ENCODE measurements at places on chromosomes 12 and 14.

GRCh38 chr14:74290415-74290814 lies 12.3 kb downstream of the ABCD4 start:
- no peak for DNase-seq

DNA sequence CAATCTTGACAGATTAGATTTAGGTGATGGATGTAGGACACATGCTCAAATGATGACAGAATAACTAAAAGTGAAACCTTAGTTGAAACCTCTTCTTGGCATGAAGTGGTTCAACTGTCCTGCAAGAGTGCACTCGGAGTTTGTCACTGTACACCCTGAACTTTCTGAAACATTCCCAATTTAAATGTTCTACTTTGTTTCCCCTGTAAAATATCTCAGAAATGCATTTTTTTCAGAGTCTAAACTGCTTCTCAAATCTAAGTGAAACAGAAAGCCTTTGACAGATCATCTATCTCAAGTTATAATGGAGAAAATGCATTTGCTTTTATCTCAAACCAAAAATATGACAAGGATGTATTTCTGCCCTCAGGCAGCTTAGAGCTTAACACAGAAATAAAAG lies 66.0 kb downstream of the BHLHE41 start:
- no peak for DNase-seq

- no peak for DNase-seq
Observed at GRCh38 chr14:96299441-96299840, 43.4 kb downstream of the BDKRB1 start.

- no peak for DNase-seq
Observed at GRCh38 chr14:74519316-74520074, 25.9 kb downstream of the ISCA2 start.

- no peak for DNase-seq
Observed at GRCh38 chr12:132066345-132066685, 77.8 kb downstream of the DDX51 start.

- no peak for DNase-seq
Observed at GRCh38 chr12:22491034-22491433, 53.3 kb downstream of the C2CD5 start.

GRCh38 chr12:105479710-105480109 lies 149.2 kb downstream of the C12orf75 start:
- no peak for DNase-seq

DNA sequence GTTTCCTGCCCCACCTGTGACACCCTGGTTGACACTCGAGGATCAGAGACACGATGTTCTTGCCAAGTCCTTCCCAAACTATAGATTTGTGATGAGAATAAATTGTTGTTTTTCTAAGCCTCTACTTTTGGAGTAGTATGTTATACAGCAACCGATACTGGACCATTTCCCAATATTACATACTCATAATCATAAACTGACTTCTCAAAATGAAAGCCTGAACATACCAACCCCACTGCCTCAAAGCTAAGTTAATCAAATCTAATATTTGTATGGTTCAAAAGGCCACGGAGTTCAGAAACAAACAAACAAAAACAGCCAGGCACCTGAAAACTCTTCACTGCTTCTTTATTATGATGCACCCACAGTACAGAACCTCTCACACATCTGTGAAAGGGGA lies 52.3 kb upstream of the GPHB5 start:
- no peak for DNase-seq

GRCh38 chr14:49962621-49963020 lies 69.7 kb downstream of the ARF6 start:
- DNase-seq = no peak

DNA sequence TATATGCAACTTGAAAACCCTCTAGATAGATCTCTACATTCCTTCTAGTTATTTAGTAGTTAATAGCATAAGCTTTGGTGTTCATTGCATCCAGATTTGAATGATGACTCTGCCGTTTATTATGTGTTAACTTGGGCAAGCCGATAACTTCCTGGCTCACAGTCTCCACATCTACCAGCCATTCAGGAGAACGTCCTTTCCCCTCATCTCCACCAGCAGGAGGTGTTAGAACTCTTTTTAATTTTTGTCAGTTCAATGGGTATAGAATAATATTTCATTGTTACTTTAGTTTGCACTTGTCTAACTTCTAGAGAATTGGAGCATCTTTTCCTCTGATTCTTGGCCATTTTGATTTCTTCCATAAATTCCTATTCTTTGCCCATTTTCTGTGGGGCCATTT lies 30.0 kb upstream of the WSCD2 start:
- DNase-seq = no peak

DNA sequence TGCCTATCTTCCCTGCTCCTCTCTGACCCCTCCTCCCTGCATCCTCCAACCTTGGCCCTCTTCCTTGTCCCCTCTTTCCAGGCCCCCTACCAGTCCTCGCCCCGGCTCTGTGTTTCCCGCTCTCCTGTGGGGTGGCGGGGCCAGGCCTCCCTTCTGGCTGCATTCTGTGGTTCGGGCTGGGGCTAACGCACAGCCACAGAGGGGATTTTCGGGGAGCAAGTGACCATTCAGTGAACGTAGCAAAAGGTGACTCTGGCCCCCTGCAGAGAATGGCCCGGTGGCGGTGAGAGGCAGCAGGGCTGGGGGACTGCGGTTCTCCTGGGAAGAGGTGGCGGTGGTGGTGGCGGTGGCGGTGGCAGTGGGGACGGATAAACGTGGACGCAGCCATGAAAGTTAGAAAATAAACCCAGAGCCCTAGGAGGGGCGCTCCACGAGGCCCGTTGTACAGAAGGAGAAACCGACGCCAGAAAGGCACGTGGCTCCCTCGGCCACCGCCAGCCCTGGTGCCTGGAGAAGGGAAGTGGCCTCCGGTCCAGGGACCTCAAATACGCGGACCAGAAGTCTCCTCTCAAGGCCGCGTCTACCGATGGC lies 269.6 kb downstream of the ADGRD1 start:
- DNase-seq = no peak

DNA sequence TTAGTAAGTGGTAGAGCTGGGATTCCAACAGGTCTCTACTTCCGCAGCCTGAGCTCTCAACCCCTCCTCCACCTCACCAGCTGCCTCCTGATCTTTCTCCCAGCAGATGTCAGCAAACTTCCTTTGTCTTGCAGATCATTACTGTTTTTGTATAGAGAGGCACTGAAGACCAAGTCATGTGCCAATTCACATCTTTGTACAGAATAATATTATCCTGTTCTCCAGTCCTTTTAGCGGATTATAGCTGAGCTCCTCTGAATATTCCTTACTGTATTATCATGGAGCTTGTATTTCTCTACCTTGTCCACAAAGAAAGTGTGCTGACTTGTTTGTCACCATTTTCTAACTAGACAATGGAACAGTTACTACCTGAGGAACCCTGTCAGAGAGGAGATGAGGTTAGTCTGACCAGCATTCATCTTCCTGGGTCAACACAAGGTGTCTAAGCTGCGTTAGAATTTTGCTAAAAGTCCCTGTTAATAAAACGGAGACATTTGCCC lies 142.3 kb upstream of the ARHGAP5 start:
- DNase-seq = no peak

- no peak for DNase-seq
Observed at GRCh38 chr12:67774983-67775587, 126.5 kb downstream of the DYRK2 start.

GRCh38 chr12:114186241-114187002 lies 219.5 kb downstream of the TBX5 start:
- DNase-seq = no peak

- DNase-seq = no peak
Observed at GRCh38 chr14:38851111-38851510, 251.9 kb downstream of the SEC23A start.

GRCh38 chr14:58309086-58309485 lies 10.7 kb downstream of the ARID4A start:
- no peak for DNase-seq

DNA sequence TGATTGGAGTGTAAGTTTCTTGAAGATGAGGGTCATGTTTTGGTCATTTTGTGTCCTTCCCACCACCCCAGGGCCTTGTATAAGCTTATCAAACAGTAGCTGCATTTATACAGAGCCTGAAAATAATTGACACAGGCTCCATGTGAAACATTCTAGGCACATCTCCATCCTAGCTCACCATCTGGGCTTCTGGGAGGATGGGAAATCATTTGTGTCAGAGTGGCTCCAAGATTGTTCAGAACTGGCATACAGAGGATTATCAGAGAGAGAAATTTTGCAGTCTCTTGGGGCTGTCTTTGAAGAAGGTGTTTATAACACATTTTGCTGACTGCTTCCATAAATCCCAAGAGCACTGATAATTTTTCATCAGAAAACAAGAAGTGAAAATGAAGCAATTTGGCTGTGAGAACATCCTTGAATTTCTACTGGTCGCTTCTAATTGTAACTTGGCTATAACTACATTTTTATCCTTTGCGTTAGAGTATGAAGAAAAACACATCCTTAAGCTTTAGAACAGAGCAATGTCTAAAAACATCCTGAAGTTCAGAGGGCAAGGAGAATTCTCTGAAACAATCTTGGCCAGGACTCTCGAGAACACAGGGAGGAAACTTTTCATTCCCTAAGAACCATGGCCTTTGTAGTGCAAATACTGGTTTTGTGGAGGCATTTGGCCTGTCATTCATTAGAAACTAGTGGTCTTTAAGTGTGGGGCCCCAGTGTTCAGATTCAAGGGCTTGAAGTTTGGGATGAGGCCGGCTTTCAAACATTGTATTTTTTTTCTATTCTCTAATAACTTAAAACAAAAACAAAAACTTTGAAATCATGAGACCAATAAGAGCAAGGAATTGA lies 151.1 kb downstream of the DACT1 start:
- no peak for DNase-seq

DNA sequence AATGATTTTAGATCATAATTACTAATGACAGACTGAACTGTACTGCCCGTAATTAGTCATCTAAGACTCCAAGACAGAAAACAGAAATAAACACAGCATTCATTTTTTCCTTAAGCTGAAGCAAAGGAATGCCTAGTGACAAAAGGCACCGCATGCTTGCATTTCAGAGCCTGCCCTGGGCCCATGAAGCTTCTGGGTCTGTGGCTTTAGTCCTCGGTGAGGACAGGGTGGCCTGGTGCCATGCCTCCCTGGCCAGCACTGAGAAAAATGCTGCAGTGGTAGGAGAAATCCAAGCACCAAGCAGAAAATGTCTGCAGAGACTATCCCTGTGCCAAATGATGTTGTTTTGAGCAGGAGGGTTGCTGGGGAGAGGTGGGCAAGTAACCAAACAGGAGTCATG lies 171.6 kb downstream of the CALM1 start:
- DNase-seq = no peak

DNA sequence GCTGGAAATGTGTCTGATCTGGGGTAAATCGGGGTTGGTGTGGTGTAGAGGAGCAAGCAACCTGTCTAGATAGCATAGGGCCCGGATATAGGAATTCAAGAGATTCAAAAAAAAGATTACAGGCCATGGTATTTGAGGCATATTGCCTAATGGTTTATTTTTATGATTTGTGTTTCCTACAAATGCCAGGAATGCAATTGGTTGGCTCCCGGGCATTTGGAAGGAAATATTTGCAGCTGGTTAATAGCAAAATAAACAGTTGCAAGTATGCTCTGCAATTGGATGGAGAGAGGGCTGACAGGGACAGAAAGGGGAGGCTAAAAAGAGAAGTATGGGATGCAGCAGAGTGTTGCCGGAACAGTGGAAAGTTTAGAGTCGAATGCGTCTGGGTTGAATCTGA lies 315.6 kb upstream of the ATP2B1 start:
- DNase-seq = no peak

DNA sequence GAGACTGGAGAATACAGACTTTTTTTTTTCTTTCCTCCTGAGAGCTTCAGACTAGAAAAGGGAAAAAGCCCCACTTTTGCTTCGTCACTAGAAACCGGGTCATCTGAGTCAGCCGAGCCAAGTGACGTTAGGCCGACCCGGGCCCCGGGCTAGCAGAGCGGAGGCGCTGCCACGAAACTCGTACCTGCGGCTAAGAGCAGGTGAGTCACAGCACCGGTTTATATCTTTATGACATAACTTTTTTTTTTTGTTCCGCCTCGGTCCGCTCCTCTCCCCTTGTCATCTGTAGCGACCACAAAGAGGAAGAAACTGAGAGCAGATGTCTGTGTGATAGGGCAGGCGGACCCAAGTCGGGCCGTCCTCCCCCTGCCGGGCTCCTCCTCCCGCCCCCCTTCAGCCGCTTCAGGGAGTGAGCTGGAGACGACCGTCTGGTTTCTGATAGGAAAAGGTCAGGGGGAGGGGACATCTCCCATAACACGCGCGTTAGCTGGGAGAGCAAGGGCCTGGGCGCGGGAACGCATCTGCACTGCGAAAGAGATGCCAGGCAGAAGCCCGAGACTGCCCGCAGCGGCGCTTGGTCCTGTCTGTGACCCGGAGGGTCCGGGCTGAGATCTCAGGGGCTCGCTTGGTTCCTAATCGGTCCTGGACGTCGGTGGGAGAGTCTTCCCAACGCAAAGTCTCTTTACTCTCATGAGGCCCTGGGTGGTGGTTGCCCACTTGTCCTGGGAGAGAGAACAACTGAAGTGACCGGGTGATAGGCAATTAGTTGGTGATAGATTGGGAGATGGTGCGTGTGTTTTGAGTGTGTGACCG lies 586 bp downstream of the TTC6 start:
- no peak for DNase-seq

DNA sequence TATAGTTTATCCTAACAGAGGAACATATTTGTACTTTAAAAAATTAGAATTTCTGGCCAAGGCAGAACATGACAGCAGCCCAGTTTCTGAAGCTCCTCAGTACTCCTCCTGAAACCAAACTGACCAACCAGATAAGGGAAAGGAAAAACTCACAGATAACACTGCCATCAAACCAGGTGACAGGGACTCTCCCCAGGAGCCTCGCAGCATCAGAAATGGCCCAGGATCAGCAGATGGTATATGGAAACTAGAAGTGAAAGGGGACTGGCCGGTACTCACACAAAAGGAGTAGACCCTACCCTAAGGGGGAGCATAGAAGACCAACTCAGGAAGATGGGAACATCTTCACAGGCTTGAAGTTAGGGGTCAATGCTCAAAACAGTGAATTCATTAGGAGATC lies 22.0 kb downstream of the GALC start:
- DNase-seq = no peak

DNA sequence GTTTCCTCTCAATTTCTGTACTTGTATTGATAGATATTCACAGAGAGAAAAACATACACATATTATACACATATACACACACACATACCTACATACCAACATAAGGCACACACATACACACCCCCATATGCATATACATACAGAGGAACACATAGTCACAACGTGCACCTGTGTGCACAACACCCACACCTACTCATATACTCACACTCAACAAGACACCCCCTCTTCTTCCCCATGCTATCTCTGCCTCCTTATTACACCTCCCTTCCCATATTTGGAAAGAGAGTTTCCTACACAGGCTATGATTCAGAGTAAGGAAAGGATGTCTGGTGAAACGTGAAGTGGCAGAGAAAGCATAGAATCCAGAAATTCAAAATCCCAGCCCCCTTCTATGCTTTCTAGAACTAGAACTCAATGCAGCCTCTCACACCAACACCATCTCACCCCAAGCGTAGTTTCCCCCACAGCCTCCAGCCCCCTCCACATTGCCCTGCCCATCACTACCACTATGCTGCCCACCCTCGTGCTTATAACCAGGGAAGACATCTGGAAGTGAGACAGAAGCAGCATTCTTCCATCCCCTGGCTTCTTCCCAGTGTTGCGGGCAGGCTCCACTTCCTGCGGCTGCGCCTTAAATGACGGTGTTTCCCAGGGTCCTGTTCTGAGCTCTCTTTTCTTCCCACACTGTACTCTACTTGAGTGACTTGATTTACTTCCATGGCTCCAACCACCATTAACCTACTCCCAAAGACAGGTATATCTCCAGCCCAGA lies 2.4 kb downstream of the RNASE8 start:
- no peak for DNase-seq

- DNase-seq = peak; percentile 66
Observed at GRCh38 chr12:57836442-57837375, 9.8 kb downstream of the CTDSP2 start.

- DNase-seq = peak; percentile 12
Observed at GRCh38 chr12:115374480-115375185, 690.7 kb upstream of the TBX3 start.

- no peak for DNase-seq
Observed at GRCh38 chr12:106433055-106433454, 75.5 kb downstream of the POLR3B start.
